HFFc6 (cell line): ENCODE measurements at places on chromosomes 2 and 18.

DNA sequence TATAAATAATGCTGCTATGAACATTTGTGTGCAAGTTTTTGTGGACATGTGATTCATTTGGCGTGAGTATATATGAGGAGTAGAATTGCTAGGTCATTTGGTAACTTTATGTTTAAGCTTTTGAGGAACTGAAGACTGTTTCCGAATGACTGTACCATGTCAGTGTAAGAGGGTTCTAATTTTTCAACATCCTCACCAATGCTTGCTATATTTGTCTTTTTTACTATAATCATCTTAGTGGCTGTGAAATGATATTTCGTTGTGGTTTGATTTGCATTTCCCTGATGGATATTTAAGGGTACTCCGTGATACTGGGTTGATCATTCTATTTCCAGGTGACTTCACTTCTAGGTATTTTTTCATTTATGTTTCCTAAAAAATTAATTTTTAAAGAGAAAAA, 241.1 kb downstream of the BCL2 start:
- DNase-seq, result no peak

DNA sequence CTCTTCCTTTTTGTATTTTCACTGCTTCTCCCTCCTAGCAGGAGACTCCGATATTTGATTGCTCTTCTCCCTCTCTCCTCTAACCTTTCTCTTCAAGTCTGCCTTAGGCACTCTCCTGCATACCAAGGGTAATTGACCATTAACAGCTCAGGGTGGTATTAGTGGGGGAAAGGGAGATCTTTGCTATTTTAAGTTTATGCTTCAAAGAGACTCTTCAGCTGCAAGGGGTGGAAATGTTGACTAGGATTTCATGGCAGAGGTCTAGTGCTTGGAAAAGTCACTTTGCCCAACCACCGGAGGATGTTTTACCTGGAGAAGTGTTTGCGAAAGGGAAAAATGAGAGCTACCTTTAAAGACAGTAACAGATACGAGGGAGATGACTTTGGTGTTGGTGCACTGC, 453.7 kb downstream of the SLC4A3 start:
- no peak for DNase-seq

DNA sequence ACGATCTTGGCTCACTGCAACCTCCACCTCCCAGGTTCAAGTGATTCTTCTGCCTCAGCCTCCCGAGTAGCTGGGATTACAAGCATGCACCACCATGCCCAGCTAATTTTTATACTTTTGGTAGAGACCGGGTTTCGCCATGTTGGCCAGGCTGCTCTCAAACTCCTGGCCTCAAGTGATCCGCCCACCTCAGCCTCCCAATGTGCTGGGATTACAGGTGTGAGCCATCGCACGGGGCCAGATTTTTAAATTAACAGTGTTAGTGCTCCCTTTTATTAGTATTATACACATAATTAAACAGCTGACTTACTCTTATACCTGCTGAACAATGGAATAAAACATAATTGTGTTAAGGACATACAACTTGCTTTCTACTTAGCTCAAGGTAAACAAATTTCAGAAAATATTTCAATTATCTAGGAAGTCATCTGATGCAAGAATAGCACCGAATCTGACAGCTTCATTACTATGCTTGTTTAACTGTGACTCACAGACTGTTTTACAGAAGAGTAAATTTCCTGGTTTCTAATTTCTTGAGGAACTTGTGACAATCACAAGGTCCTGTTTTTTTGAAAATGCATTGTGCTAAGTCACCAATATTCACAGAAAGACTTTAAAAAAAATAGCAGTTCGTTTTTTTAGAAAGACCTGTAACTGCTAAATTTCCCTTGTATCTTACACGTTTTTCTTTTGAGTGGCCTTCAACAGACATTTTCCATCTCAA, 51.2 kb downstream of the SPIRE1 start:
- peak; percentile 58 for DNase-seq

GRCh38 chr2:123578016-123578415, 447.1 kb upstream of the CNTNAP5 start:
- no peak for DNase-seq

- no peak for DNase-seq
These were observed 159.9 kb upstream of the MMADHC start for GRCh38 chr2:149747456-149747855.

GRCh38 chr2:75892490-75892889, 181.8 kb upstream of the GCFC2 start:
- no peak for DNase-seq
